NCI-H226 (cell line): ENCODE measurements at places on chromosomes 7 and 10.

GRCh38 chr10:78543749-78544362, 510.2 kb downstream of the RPS24 start:
- DNase-seq = no peak

DNA sequence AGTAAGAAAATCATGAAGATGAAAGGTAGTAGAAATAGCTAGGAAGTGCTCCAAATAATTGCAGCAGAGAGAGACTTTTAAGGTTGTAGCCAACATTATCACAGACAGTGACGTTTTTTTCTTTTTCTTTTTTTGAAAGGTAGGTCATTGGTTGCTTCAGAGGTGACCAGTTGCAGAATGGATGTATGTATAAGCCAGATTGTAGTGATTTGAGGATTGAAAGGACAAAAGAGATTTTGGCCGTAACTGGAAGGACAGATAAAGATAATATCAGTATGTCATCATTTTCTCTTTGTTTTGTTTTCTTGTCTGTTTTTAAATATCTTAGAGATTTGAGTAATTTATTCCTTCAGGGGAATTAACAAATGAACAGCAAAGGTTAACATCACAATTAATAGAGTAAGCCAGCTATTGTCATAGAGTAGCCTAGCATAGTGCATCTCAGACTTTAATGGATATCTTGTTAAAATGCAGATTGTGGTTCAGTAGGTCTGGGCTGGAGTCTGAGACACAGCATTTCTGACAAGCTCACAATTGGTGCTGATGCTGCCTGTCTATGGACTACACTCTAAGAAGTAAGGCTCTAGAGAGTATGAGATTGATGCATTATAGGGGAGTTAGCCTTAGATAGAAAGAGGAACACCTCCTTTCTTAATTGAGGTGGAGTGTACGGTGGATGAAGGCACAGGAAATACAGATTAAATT, 28.3 kb downstream of the CDK13 start:
- no peak for DNase-seq

DNA sequence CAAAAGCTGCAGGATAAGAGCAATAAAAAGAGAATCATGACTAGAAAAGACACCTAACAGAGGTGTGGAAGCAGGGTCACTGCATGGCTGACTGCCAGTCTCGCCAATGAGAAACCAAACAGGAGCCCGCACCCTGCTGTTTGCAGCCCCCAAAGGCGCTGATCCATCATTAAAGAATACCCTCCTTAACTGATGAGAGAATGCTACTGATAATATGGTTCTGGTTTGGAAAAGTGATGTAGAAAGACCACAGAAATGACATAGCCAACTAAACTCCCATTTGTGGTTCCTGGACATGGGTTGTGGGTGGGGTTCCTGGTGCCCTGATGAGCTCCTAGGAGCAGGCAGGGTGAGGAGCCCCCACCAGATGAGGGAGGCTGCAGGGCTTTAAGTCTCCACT, 207.4 kb downstream of the TNS3 start:
- no peak for DNase-seq

GRCh38 chr7:143299840-143300239, 11.7 kb downstream of the CASP2 start:
- DNase-seq = no peak

DNA sequence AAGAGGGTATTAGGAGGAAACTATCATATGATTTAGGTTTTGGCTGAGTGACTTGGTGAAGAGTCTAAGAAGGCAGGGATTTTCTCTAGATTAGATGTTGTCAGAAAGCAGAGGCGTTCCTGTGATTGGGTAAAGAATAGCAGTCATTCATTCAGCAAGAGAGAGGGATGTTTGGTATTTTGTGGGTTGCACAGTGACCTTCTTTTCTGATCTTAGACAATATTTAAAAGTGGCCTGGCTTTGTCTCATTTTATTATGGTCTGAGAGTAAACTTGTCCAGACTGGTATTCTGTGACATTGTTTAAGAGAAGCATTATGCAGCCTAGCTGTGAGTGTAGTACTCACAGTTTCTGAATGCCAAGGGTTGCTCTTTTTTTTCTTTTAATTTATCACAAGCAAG, 18.5 kb downstream of the HYAL4 start:
- DNase-seq = no peak

- DNase-seq = no peak
Measured at GRCh38 chr7:139043823-139044812, 8.3 kb upstream of the ZC3HAV1L start.

DNA sequence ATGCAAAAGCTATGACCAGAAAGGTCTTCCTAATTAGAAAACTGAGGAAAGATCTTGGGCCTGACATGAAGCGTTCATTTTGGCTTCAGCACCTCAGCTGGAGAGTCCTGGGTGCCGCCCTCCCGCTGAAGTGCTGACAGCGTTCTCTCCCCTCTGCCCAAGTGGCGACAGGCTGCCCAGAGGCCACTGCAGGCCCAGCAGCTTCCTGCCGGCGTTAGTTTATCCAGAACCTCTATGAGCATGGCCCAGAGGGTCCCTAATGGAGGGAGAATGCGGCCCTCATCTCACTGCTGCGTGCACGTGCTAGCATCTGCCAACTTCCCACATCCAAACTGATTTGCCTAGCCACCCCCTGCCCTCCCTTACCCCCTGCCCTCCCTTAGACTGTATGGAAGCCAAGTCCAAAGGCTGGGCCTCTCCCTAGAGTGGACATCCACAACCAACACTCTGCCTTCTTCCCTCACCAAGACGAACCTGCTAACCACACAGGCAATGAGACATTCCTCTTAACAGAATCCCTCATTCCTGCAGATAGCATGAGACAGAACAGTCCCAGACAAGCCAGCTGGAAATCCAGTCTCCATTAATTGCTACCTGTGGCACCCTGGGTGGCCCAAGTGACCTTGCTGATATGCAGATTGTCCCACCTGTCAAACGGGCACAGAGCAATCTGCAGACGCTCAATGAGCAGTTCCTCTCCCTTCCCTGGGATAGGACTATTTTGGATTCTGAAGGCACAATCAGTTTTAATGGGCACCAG, 108.4 kb downstream of the C10orf90 start:
- no peak for DNase-seq

DNA sequence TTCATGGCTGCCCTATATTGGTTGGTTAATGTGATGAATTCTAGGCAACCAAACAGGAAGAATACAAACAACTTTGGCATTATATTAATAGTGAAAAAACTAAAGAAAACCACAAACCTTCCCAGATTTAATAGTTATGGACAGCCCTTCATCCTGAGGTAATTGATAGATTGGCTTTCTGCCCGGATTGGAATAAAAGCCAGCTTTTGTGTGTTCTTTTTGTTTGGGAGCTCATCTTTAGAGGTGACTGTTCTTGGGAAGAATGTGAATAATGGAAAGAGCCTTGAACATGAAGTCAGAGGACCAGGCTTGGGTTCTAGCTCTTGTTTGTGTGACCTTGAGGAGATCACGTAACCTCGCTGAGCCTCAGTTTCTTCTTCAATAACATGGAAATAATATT, 92.3 kb downstream of the VTI1A start:
- no peak for DNase-seq

- peak; percentile 42 for DNase-seq
Measured at GRCh38 chr7:13945670-13946069, 43.8 kb downstream of the ETV1 start.

DNA sequence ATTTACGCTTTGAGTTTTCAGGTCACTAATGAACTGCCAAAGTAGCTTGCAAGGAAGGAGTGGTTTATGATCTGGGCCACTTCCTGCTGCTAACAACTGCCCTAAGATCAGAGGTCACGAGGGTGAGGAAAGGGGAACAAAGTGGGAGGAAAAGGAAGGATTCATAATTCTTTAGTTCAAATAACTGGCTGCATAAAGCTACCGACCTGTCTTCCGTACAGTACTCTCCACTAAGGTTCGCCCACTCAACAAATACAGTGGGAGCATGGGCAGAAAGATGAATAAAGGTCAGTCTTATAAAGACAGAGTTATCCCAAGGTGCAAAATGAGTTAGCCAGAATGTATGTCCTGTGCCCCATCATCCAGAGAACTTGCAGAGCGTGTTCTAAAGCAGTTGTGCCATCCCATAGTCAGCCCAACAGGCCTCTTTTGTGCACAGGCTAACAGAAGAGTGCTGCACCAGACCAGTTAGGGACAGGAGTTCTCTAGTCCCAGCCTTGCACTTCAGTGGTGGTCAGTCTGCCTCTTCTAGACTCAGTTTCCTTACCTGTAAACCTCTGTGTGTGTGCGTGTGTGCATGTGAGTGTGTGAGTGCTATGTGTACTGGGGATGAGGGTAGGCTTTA, 65.9 kb downstream of the CREB3L2 start:
- DNase-seq = no peak

GRCh38 chr7:36667007-36667745, 57.1 kb downstream of the AOAH start:
- peak; percentile 56 for DNase-seq

- DNase-seq = no peak
Measured at GRCh38 chr7:133561396-133561795, 308.5 kb downstream of the EXOC4 start.

DNA sequence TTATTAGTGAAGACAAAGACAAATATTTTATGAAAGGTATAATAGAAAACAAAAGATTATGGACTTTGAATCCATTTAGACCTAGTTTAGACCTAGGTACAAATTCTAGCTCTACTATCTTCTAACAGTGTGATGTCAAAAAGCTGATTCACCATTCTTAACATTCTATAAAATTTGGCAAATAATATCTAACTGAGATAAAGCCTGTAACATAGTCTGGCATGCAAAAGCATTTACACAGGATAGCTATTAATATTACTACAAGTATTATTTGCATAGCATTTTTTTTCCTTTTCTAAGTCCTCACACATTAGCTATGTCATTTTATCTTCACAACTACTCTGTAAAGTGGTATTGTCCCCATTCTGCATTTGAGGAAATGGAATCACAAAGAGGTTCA, 179.6 kb upstream of the LRRTM3 start:
- peak; percentile 79 for DNase-seq

- DNase-seq = no peak
Measured at GRCh38 chr7:156656598-156656997, 16.0 kb downstream of the RNF32 start.

GRCh38 chr10:81576336-81576735, 298.7 kb upstream of the NRG3 start:
- no peak for DNase-seq

DNA sequence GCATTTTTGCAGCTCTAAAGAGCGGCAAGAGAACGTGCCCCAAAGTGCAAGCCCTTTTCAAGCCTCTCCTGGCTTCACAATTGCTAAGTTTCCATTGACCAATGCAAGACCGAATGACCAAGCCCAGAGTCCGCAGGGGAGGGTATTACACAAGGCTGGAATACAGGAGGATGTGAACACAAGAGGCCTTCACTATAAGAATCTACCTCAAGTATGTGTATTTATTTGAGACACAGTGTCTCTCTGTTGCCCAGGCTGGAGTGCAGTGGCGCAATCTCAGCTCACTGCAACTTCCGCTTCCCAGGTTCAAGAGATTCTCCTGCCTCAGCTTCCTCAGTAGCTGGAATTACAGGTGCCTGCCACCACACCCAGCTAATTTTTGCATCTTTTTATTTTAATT, 22.2 kb upstream of the TPST1 start:
- peak; percentile 36 for DNase-seq

GRCh38 chr10:17647326-17647725, 3.4 kb downstream of the STAM start:
- DNase-seq = no peak

DNA sequence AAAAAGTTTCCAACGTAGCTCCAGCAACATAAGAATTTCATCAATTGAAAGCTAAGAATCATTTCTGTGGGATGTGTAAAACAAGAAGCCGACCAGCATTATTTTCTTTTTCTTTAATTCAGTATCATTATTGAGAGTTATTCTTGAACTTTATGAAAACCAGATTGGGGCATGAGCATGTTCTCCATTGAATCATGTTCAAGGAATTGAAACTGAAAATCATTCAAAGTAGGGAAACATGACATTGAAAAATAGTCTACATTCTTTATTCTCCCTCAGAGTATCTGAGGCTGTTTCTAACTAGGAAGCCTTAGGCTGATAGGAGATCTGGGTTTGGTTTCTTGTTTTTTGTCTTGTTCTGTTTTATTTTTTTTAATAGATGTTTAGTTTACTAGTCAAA, 253.7 kb downstream of the DYNC1I1 start:
- DNase-seq = no peak

GRCh38 chr7:11831736-11832495, at the start of gene THSD7A:
Gene THSD7A (minus strand): TSS chr7:11832198. CDS start chr7:11831946, 252 bp downstream.
- DNase-seq = no peak

DNA sequence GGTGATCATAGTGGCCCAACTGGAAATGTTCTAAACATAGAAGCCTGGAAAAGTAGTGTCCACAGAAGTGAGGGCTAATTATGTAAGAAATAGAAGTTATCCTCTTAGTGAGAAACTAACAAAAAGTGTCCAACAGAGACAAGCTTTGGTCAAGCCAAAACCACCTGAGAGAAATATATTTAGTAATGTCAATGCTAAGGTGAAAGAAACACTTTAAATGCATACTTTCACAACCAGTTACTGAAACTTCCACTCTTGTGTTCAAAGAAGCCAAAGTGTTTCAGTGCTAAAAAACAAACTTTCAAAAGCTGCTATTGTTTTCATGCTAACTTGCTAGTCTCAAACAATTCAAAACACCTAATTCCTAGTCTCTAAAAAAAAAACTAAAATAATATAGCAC, 18.1 kb downstream of the RAB11FIP2 start:
- no peak for DNase-seq

DNA sequence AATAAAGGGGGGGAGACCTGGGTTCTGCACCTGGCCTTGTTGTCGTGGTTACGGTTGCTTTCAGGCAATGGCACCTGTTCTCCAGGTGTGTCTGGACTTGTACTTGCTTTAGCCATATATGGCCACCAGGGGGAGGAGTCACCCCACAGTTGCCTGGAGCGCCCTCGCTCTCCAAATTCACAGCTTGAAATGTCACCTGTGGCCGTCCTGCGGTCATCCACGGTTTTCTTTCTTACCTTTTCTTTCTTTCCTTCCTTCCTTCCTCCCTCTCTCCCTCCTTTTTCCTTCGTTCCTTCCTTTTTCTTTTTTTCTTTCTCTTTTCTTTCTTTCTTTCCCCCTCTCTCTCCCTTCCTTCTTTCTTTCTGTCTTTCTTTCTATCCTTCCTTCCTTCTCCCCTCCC, 157.2 kb upstream of the ZNF92 start:
- DNase-seq = no peak

DNA sequence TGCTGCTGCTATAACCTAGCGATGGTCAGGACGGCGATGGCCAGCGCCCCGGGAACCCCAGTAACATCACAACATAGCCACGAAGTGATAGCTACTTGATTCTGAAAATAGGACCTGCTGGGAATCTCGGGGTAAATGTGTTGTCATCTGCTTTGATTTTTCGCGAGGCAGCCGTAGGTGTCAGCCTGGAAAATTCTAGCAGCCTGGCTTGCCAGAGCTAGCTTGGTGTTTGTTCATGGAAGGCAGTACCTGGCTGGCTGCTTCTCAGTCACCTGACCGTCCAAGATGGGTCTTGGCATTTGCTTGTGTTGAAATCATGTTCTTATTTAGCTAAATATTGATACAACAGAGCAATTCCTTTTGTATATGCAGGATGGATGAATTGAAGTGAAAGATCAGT, 82.4 kb upstream of the BTBD16 start:
- no peak for DNase-seq
